ENCODE measurements at places on chromosomes 3 and 15.

GRCh38 chr3:111819927-111820326 is 39.1 kb upstream of the PHLDB2 start:
- DNase-seq, result no peak

GRCh38 chr3:46538803-46539442 is 27.2 kb downstream of the LRRC2 start:
- peak; percentile 60 for DNase-seq

- no peak for DNase-seq
Observed at GRCh38 chr3:4655145-4656045, 162.2 kb downstream of the ITPR1 start.

DNA sequence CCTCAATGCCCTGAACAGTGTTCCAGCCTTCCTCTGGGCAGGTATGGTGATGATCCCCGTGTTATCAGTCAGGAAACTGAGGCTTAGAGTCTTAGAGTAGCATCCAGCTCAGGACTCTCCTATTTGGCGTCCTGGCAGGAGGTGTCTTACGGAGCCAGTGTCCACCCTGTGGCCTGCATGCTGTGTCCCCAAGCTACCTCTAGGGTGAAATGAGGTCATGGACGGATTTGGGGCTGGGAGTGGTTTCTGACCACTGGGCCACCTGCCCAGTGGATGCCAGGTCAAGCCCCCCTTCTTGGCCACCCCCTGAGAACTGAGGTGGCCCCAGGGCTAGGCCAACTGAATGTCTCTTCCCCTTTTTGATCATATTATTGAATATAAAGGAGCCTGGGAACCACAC is 27.2 kb upstream of the SLC6A6 start:
- DNase-seq, result no peak

DNA sequence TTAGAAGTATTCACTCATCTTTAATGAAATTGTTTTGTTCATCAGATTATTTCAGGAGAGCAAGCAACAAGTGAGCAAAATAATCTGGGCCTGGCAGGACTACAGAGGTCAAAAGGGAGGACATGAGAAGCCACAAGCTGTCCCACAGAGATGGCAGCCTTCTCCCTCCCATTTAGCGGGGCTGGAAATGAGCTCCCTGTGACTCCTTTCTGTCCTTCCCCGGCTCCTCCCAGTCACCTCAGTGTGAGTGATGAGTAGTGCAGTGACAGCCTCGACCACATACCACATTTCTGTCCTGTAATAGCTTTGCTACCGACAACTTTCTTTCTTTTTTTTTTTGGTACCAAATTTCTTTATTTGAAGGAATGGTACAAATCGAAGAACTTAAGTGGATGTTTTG is 38.0 kb downstream of the RAB7A start:
- DNase-seq, result no peak

DNA sequence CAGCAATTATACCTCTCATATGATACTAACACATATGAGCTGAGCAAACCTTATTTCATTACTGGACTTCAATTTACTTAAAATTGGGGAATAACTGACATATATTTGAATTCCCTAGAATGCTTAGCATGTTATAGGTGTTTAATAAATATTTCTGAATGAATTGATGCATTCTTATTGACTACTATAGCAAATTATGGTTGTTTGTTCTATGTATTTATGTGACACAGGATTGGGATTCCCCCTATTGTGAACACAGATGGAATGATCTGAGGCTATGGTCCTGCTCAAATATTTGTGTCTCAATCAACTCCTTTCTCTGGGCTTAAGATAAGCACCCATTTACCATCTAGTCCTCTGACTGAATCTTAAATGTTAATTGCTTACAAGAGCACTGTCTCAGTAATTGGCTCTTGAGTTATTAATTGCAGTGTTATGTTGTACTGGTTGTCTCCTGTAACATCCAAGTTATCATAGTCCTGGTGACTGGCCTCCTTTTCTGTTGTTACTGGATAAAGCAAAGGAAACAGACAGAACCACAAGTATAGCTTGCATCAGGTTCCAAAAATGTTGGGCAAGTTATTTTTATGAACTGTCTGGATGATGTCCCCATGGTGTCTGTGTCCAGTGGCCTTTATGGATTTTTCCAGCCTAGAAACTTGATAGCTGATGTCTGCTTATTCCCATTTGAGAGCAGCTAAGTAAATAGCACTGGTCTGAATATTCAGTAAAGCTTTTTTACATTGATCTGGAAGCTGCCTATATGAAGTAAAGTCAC is 2.3 kb upstream of the UACA start:
- peak; percentile 69 for DNase-seq

GRCh38 chr15:101391981-101392640 is 97.1 kb upstream of the SNRPA1 start:
- no peak for DNase-seq

- DNase-seq, result no peak
Observed at GRCh38 chr3:23206366-23206765, 3.2 kb downstream of the UBE2E2 start.

DNA sequence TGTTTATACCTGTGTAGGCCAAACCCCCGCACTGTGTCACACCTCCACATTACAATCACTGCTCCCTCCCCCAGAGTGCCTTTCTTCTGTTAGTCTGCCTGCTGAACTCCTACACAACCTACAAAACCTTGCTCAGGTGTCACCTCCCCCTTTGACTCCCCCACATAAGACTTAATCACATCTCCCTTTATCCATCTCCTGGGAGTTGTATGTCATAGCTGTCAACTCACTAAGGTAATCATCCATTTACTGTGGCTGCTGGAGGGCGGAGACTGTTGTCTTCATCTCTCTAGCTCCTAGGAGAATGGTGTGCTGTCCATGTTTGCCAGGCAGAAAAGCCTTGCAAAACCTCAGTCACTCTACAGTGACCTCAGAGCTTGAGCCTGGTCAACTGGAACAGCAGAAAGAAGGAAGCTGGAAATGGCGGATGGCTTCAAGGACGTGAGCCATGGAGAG is 43.8 kb downstream of the ZNF710 start:
- no peak for DNase-seq

- DNase-seq, result peak; percentile 0
Observed at GRCh38 chr3:20546636-20547035, 360.6 kb upstream of the SGO1 start.

Data from iris pigment epithelial cell (primary cell).